ENCODE measurements at places on chromosomes 11 and 22.

GRCh38 chr11:89489930-89490329 is 1.2 kb downstream of the NOX4 start:
- no peak for DNase-seq

DNA sequence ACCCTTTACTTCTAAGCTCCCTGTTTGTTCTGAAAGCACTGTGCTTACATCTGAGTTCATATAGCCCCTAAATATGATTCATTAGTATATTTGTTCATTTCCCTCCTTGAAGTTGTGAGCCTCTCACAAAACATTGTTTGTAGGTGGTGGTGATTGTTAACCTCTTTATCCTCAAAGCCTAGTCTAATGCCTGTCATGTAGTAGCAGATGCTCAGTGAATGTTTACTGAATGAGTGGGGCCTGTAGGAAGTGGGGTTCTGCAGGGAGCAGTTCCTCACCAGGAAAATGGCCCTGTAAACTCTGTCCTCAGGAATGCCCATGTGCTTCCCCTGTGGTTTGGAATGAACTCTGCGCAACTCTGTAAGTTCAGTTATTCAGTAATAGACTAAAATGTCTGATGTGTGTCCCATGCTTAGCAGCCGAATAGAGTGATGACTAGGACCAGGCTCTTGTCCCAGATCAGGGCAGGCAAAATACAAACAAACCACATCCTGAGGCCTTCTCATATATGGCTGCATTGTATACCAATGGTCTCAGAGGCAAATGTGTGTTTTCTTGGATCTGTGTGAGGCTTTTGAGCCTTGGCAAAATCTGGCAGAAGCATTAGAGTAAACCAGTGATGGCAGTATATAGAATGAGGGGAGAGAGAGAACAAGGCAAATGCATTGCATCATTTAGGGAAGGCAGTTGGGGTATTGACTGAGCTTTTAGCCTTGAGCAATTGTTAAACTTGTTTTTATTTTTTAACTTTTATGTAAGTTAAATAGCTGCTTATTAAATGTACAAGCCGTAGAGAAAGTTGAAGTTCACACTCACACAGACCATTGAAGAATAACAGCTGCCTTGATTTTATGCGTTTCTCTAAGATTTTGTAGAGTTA is 91.4 kb upstream of the BIRC3 start:
- no peak for DNase-seq

DNA sequence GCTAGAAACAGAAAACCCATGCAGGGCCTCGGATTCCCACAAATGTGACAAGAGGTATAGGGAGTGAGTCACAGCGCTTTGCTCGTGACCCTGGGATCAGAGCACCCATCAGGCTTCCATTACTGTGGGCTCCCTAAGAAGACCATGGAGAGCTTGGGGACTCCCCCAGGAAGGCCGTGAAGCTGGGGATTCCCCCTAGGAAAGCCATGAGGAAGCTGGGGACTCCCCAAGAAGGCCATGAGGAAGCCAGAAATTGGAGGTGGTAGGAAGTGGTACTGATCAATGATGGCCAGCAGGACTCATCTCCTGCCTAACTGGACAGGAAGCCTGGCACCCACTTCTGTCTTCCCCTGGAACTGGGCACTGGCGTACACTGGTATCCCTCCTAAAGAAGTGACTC is 10.1 kb upstream of the DCPS start:
- no peak for DNase-seq

GRCh38 chr11:10540915-10541560 is at the start of gene RNF141:
Gene RNF141, minus strand, starts transcription at chr11:10541187. Its CDS starts 7,029 bp downstream, at chr11:10534158.
- peak; percentile 97 for DNase-seq

GRCh38 chr11:128520888-128521681 is 66.3 kb downstream of the ETS1 start:
- DNase-seq, result no peak

GRCh38 chr22:44714703-44715350 is 12.8 kb downstream of the PRR5 start:
- DNase-seq, result no peak

DNA sequence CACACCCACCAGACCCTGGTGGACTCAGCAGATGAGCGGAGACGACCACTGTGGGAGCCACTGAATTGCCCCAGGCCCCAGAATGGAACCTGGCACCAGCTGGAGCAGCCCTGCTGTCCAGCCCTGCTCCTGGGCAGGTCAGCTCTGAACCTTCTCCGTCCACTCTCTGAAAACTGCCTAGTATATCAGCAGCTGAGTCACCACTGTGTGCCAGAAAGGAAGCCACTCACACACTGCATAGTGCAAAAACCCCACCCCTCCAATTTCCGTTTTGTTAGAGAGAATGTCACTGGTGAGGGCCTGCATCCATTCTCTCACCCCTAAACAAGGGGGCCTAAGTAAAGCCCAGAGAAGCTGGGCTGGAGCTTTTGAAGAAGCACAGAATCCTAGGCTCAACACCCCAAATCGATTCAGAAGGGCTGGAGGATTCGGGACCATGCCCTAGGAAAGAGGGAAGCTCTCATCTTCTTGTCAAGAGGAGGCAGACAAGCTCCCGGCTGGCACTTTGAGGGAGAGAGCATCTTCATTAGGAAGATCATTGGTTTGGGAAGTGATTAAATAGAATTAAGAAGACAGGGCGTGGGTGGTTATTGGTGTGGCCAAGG is 44.5 kb downstream of the GALNT18 start:
- DNase-seq, result peak; percentile 48

GRCh38 chr11:127943152-127943551 is 644.2 kb downstream of the ETS1 start:
- DNase-seq, result no peak

- DNase-seq, result no peak
Observed at GRCh38 chr11:95325777-95326258, 94.8 kb upstream of the SESN3 start.

DNA sequence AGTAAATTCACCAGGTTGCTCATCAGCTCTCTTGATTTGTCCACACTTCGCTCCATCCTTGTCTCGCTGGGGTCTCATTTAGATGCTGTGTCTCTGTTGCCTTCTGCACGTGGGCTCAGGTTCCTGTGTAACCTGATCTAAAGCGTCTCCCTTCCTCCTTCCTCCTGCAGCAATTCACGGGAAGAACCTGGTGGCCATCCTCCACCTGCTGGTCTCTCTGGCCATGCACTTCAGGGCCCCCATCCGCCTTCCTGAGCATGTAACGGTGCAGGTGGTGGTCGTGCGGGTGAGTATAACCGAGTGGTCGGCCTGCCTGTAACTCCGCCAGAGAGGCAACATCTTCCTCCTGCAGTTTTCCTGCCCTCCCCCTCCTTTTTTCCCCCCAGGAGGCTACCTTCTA is 48.0 kb upstream of the PARVG start:
- DNase-seq, result no peak

- peak; percentile 75 for DNase-seq
Observed at GRCh38 chr11:85694385-85694980, 8.5 kb upstream of the CCDC89 start.

DNA sequence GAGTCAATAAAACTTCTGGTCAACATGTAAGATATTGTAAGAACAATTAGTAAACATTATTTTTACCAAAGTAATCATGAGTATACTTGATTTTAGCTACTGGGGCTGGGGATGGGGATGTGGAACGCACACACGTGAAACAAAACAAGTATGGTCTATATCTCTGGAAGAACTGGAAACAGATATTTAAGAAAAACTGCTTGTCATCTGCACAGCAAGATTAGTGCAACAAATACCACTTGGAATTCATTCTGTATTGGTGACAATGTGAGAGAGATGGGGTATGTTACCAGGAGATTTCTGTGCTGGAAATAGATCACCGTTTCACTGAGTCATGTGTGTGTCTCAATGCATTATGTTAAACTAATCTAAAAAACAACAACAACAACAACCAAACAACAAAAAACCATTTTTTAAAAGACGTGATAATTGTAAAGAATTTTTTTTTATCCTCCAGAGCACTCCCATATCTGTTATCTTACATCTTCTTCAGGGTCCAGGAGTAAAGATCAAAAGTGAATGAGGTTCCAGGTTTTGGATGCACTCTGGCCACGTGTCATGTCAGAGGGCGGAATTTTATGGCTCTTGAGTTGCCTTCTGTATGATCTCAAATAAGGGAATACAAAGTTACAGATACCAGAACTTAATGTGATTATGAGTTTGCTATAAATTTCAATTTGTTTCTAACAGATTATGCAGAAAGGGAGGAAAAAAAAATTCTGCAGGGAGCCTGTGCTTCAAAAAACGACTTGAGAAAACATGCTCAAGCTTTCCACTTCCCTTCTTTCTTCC is 153.0 kb downstream of the BBOX1 start:
- DNase-seq, result no peak

DNA sequence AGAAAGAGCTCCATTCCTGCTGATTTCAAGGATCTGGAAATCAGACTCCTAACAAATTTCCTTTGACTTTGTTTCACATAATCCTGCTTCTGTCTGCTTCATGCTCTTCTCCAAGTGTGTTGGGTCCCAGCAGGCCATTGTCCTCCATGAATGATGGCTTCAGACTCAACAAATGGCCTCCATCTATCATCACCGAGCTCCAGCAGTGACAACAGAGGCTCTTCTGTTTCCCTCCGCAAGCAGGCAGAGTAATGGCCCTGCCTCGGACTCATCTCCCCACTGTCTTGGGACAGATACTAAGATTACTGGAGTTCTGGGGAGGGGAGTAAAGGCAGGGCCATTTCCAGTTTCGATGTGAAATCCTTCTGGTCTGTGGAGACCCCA is 127.3 kb downstream of the TENM4 start:
- DNase-seq, result no peak

DNA sequence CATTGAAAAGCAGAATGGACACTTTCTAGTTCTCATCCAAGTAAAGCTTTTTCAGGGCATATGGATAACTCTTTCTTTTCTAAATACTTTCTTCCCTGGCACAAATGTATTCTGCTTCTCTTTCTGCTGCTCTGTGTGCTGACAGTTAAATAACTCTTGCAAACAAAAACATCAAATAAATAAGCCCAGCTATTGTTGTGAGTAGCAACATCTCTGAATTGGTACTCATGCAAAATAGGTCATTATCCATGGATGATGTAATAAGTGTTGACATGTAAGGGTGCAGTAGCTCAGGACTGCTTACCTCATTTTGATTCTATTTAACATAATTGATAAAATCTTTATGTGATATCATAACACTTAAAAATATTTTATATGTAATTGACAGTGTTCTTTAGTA is 164.3 kb downstream of the MSANTD4 start:
- no peak for DNase-seq

DNA sequence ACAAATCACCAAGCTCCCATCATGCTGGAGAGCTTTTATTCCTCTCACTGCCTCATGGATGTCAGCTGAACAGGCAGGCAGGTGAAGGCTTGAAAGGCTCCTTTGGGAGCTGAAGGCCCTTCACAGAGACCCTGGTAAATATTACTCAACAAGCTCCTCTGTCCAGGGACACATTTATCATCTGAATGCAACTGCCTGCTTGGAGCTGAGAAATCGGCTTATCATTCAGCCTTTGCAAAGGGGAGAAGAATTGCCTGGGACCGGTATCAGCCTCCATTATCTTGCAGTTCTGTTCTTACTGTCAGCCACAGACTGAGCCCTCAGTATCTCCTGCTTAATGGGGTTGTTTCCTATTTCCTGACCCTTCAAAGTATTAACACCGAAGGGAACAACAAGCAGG is 113.8 kb upstream of the PITPNB start:
- peak; percentile 65 for DNase-seq

GRCh38 chr22:18077087-18077638 is 627 bp upstream of the PEX26 start:
- no peak for DNase-seq

GRCh38 chr11:124878759-124879492 is 13.7 kb downstream of the ROBO3 start:
- DNase-seq, result no peak

DNA sequence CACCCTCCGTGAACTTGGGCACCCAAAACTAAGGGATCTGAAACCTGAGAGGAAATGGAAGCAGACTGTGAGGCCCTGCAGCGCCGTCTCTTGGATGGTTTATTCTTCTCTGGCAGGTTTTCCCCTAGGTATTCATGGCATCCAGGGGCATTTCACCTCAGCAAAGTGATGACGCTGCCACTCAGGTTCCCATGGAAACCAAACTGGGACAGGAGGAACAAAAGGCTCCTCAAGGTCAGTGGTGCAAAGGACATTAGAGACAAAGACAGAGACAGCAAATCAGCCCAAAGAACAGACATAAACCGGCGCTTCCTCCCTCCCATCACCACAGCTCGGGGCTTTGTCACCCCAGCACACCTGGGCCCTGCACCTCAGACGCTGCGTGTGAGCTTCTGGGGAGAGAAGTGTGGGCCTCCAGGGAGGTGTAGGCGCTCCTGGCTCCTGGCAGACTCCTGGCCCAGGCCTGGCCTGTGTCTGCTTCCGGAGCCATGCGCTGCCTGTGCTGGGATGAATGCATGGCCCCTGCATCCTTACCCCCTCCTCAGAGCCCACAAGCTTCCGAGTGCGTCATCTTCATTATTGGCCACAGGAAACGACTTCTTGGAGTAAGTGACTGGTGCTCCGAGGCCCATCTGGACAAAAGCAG is 5.9 kb downstream of the TP53AIP1 start:
- no peak for DNase-seq

DNA sequence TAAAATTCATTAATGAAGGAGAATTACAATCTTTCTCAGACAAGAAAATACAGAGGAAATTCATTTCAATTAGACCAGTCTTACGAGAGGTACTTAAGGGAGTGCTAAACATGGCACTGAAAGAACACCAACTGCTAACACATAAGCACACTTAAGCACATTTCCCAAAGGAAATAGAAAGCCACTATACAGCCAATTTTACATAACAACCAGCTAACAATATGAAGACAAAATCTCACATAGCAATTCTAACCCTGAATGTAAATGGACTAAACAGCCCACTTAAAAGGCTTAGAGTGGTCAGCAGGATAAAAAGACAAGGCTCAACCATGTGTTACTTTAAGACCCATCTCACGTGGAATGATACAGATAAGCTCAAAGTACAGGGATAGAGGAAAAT is 339.5 kb upstream of the LUZP2 start:
- no peak for DNase-seq

DNA sequence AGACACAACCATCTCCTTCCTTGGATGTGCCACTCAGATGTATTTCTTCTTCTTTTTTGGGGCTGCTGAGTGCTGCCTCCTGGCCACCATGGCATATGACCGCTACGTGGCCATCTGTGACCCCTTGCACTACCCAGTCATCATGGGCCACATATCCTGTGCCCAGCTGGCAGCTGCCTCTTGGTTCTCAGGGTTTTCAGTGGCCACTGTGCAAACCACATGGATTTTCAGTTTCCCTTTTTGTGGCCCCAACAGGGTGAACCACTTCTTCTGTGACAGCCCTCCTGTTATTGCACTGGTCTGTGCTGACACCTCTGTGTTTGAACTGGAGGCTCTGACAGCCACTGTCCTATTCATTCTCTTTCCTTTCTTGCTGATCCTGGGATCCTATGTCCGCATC is 489 bp downstream of the OR10A4 start:
- no peak for DNase-seq

DNA sequence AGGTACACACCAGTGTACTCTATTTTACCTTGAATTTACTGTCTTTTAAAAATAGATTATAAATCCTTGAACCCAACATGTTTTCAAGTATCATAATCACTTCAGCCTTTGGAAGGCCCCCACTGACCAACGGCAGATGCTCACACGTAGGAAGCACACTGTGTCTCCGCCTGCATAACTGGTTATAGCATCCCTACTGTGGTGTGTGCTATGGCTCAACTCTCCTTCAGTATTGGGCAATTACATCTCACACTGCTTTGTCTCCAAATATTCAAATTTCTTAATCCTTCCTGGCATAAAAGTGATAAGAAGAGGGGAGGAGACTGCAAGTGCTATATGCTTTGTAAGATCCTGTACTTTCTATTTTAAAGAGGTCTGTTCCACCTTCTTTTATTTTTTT is 165.7 kb downstream of the CADM1 start:
- no peak for DNase-seq

- DNase-seq, result peak; percentile 72
Observed at GRCh38 chr11:57116654-57117053, 65.1 kb upstream of the LRRC55 start.

- no peak for DNase-seq
Observed at GRCh38 chr11:118000850-118001228, 14.6 kb downstream of the IL10RA start.

Measured in hematopoietic multipotent progenitor cell treated with erythropoietin and hydrocortisone succinate and interleukin-3 and kit ligand, for 4 days (in vitro differentiated cells).